H1 (cell line): ENCODE measurements at places on chromosomes 3 and 15.

DNA sequence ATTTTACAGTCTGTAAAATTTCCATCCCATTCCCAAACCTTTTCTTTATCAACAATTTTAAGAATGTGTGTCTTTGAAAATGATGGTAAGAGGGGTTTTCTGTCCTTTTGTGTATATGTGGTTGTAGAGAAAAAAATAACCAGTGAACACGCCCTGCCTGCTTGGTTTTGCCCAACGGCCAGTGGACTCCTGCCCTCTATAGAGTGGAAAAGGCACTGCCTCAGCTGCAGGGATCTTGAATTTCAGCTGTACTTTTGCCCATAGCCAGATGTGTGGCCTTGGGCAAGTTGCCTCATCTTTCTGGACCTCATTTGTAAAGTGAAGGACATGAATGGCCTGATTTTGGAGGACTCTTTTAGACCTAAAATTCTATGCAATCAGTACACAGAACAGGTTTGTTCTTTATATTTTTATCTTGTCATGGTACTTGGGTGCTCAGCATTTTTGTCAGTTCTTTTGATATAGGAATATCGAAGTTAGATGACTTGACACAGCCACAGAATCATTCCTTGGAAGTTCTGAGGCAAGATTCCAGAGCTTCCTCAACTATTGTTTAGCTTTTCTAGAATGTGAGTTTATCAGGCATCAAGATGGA, 81.0 kb downstream of the CLDN11 start:
- no peak for DNase-seq

DNA sequence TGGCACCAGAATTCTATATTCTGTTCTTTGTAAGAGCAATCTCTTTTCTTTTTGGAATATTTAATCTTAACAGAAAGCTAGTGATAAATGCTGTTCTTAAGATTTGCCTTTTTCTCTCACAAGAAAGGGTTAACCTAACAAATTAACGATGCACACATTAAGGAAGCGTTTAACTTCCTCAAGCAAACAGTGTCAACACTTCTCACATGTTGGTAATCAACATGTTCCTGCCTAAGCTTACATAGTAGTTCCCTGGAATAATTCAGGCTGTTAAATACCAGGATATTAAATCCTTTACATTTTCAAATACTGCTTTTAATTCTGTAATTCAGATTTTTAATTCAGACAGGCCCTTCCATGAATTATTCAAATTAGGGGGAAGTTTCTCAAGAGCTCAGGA, 67.4 kb upstream of the RPL35A start:
- no peak for DNase-seq

- no peak for DNase-seq
Measured at GRCh38 chr3:66433522-66433782, 67.4 kb downstream of the LRIG1 start.

DNA sequence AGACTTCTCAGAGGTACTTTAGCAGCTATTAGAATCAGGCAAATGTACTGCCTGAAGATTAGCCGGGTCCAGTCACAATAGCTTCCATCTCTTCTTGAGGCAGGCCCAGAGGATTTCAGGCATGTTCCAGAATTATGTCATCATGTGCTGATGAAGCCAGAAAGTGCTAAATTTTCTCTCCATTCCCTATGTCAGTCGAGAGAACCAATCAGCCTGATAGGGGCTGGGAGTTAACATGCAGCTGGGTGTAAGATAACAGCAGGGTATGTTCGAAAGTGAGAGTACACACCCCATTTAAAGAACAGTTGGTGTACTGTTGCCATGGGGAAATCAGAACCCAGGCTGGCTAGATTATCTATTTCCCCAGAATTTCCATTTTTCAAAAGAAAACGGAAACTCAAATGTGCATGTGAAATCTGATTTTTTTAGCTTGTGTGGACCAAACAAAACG, 48.7 kb downstream of the MYH15 start:
- no peak for DNase-seq

- no peak for DNase-seq
Measured at GRCh38 chr3:143276592-143276991, 157.0 kb downstream of the CHST2 start.

DNA sequence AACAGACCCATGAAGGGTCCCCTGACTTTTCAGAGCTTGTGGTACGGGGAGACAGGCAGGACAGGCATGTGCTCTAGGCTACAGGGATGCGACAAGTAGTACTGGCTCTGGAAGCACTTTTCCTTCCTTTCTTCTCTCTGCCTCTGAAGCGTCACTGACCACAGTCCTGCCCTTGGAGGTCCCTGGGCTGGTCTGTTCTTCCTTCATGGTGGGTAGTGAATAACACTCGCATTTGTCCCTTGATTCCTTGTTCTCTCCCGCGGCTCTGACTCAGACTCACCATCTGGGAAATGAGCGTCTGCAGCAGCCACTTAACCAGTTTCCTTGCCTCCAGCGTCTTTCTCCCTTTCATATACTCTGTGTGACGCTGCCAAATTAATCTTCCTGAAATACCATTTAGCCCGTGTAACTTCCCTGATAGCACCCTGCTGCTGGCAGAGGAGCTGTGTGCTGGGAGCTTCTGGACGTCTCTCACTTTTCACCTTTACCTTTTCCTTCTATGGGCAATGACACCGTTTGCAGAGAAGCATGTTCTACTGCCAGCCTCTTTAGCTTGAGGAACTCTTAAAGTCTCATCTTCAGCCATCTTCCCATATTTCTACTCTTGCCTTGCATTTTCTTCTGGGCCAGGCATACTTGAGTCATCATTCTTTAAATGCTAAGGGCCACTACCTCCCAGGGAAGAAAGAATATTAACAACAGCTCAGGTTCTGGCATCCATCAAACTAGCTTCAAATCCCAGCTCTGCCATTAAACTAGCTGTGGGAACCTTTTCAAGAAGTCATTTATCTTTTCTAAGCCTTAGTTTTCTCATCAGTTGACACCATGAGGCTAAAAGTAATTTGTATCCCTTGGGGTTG, 33.6 kb downstream of the TMEM45A start:
- no peak for DNase-seq

GRCh38 chr15:74616366-74616939, 817 bp downstream of the CLK3 start:
- no peak for DNase-seq

DNA sequence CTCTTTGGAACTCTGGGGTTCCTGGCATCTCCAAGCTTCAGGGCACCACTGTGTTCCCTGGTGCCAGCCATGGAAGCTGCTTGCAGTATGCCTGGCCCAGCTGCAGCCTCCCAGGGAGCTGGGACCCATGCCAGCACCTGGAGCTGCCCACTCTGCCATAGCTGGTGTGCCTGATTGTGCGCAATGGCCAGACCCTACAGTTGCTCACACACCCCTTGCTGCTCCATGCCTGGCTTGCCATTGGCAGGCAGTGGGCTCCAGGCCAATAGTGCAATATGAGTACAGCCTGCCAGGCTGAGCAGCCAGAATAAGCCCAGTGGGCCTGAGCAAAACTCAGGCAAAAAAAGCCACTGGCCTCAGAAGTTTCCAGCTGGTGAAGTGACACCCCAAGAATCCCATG, 43.8 kb upstream of the LRRFIP2 start:
- no peak for DNase-seq

DNA sequence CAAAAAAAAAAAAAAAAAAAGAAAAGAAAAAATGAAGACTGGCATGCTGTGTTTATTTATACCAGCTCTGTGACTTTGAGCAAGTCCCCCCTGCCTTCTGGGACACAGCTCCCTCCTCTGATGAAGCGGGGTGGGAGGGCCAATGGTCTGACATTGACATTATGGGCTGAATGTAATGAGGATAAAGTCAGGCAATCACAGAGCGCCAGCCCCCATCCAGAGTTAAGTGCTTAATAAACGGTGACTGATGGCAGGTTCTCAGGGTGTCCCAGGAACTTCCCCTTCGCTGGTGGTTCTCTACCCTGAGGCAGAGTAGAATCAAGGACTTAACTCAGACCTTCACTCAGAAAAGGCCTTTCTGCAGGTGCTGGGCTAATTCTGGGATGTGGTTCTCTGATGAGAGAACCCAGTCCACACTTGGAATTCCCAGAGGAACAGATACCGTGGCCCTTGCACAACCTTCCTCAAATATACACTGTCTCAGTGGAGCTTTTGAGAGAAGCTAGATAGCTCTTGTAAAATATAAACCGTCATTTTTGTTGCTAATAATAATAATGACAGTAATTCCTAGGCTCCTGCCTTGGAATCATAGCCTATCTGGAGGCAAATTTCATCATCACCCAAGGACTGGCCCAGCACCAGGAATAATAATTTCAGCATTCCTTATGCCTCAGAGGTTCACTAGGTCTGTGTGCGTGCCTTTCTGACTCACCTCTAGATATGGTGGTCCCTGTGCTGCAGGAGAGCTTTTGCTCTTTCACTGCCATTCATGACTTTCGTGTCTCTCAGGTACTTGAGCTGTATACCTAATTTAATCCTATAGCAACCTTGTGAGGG, 115.8 kb downstream of the RPLP1 start:
- no peak for DNase-seq

DNA sequence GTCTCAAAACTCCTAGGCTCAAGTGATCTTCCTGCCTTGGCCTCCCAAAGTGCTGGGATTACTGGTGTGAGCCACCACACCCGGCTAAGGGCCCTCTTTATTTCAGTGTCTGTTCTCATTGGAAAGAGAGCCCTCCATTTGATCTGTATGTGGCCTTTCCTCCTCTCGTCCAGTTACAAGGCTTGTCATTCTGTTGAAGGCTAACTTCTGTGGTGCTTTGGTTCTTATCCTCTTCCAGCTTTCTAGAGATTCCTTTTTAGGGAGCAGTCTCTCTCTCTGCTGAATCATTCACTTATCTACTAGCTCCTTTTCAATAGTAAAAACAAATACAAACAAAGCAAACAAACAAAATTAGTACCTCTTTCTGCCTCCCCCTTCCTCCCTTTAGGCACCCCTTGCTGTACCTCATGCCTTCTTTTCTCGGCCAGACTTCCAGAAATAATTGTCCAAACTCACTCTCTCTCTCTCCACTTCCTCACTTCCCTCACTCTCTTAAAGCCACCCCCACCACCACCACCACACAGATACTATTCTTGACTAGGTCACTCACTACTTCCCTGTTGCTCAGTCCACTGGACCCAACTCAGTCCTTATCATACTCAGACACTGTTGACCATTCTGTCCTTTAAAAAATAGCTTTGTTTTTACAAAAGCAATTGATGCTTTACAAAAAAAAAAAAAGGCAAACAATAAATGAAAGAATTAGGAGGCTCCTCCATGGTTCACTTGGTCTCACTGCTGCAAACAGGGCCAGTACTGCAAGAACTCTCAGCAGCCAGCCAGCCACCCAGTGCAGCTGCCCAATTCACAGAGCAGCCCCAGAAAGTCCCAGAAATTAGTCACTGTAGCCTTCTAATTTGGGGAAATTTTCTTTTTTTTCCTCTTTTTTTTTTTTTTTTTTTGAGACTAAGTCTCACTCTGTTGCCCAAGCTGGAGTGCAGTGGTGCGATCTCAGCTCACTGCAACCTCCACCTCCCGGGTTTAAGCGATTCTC, 31.7 kb upstream of the RAB11A start:
- no peak for DNase-seq

DNA sequence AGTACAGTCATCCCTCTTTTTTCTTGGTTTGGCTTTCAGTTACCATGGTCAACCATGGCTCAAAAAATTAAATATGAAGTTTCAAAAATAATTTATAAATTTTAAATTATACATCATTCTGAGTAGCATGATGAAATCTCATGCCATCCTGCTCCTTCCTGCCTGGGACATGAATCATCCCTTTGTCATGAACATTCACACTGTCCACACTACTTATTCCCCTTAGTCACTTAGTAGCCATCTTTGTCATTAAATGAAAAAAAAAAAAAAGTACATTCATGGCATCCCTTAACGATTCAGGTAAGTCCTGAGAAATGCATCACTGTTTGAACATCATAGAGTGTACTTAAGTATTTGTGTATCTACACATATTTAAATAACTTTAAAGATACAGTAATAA, 1046.3 kb downstream of the ROBO2 start:
- no peak for DNase-seq

- DNase-seq = no peak
Measured at GRCh38 chr3:52021489-52022268, 26.0 kb upstream of the RPL29 start.

DNA sequence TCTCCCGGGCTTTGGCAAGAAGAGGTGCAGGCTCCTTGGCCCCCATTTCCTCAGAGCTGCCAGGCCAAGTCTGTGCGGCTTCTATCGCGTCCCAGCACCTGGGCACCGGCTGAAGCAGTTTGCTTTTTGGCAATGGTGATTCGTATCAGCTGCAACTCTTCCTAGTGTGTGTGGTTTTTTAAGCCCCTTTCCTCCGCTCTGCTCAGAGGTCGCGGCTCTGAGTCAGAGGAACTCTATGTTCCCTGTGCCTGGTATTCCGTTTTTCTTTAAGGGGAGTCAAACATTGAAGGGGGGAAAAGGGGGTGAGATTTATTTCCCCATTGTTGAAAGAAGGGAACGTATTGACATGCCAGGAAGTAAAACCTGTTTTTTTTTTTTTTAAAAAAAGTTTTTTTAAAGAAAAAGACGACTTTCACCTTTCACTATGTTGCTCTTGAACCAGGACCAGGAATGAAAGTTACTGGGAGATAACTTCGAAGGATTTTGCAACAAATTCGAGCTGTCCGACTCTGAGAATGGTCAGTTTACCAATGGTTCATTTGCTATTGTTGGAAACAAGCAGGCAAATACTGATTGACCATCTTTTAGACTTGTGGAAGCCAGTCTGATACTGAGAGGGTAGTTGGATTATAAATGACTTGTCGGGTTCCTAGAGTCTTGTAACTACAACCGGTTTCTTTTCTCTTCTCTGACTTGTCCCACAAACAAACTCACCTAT, 1.1 kb downstream of the ARMC8 start:
- no peak for DNase-seq

- no peak for DNase-seq
Measured at GRCh38 chr3:99472385-99472784, 166.0 kb upstream of the COL8A1 start.

GRCh38 chr15:25900431-25900830, 37.3 kb upstream of the ATP10A start:
- no peak for DNase-seq

DNA sequence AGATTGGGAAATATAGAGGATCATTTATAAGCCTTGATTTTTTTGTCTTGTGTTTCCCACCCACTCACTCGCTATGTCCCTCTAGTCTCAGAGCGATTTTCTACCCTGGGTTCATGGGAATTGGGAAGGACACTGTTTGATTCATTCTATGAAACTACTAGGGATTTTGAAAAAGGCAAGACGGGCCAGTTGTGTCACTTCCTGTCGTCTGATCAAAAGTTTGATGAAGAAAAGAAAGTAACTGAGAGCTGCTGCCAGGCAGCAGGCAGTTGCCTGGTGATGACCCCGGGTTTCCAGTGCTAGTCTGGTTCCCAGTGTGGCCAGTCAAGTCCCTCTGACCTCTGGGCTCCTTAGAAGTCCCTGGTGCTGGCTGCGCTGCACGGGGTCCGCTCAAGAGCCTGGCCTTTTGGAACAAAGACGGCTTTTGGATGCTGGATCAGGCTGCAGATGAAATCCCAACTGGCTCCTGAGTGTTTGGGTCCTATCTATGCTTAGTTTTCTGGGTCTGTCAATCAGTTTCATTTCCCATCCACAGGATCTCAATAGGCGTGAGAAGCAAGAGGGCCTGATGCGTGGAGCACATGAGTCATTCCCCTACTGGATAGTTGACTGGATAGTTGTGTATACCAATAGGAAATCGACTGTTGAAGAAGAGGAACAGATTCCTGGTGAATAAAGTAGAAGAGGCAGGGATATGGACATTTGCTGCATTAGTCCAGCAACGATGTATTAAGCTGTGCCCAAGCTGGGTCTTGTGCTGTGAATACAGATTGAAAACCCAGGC, 89.7 kb downstream of the EEFSEC start:
- DNase-seq = peak; percentile 29
